ENCODE measurements at places on chromosomes 3 and 15. TPM values are rescaled to one million over a fixed set of nuclear protein-coding genes. Genes with fewer than 3 reads are reported as not detected.
A peak's percentile ranks its signal among the peaks of the same experiment; 100 is the strongest.

CCR8 gene
- not detected for polyA plus RNA-seq

C3orf62 gene
- polyA plus RNA-seq, result 2.8 TPM

ASB7 gene
- 8.5 TPM for polyA plus RNA-seq

GRCh38 chr3:188624384-188624783 is 470.4 kb downstream of the LPP start:
- H3K27me3 ChIP-seq, result no peaks in the 10 kb centered on the region
- no peak overlapping the region for H3K27ac ChIP-seq
- H3K36me3 ChIP-seq, result no peaks in the 10 kb centered on the region
- no peak for DNase-seq
- no peaks in the 10 kb centered on the region for H3K4me1 ChIP-seq

ACKR4 gene
- 1.2 TPM for polyA plus RNA-seq

DNA sequence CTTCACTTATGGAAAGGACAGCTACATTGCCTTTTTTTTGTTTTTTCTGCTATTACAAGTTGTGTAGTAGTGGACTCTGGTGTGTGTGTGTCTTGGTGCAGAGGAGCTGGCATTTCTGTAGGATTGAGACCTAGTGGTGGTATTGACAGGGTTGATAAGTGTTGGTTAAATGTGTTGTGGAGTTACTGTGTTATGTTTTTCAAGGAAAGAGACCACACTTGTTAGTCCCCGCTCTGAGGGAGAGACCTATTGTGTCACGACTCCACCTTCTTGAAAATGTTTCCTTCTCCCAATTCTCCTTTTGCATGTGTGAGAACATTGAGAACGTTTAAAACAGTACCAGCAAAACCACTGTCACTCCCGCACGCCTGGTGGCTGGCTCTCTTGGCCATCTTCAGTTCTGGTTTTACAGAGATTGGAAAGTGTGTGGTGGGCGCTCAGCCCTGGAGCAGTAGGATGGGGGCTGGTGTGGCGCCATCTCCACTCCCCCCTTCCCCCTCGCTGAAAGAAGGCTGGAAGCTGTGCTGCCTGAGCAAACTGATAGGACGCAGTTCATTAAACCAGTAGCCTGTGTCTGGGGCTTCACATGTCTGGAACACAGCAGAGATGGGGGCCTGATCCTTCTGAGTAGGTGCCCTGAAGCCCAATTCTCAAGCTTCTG is 5.5 kb downstream of the KLF13 start:
- H3K4me3 ChIP-seq, result no peak overlapping the region
- no peak overlapping the region for H3K27ac ChIP-seq
- H3K27me3 ChIP-seq, result no peaks in the 10 kb centered on the region
- DNase-seq, result no peak
- no peaks in the 10 kb centered on the region for H3K36me3 ChIP-seq
- peaks cover 16% of the 10 kb centered on the region for H3K4me1 ChIP-seq

DNA sequence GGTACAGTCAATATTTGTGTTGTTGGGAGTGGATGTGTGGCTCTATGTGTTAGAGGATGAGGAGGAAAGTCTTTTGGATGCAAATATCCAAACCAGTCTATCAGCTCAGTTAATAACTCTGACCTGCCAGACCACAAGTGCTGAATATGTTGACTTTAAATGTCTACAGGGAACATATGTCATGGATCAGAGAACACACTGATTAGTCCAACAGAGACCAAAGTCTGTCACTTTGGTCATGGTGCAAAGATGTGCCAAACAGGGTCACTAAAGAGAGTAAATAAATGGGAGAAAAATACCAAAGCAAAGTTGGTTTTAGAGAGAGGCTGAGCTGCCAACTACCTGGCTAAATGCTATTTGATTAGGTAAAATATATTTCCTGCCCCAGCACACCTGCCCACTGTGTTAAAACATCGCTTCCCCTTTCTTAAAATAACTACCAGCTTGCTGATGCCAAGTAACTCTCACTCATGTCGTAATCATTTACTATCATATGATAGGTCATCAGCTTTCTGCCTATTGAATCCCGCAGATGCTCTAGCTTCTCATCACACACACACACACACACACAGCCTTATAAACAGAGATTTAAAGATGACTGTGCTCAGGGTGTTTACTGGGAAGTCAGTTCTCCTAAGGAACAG is 173.3 kb downstream of the PDZRN3 start:
- no peaks in the 10 kb centered on the region for H3K36me3 ChIP-seq
- no peak for DNase-seq
- peak overlapping the region; percentile 19 for H3K27ac ChIP-seq
- no peaks in the 10 kb centered on the region for H3K27me3 ChIP-seq
- peaks cover 19% of the 10 kb centered on the region for H3K4me1 ChIP-seq

ZNF80 gene
- polyA plus RNA-seq, result not detected

GRCh38 chr3:189272500-189273119 is 100.8 kb downstream of the TPRG1 start:
- peak; percentile 16 for DNase-seq
- H3K4me1 ChIP-seq, result peaks cover 4% of the 10 kb centered on the region
- no peak overlapping the region for H3K27ac ChIP-seq
- no peaks in the 10 kb centered on the region for H3K27me3 ChIP-seq

GOLGA6L4 gene
- 3.3 TPM for polyA plus RNA-seq

GABRR3 gene
- polyA plus RNA-seq, result not detected

STRIT1 gene
- polyA plus RNA-seq, result not detected

GRCh38 chr3:157611536-157612076 is 108.4 kb upstream of the VEPH1 start:
- no peaks in the 10 kb centered on the region for H3K4me1 ChIP-seq
- DNase-seq, result no peak
- no peaks in the 10 kb centered on the region for H3K36me3 ChIP-seq
- no peaks in the 10 kb centered on the region for H3K27me3 ChIP-seq
- no peak overlapping the region for H3K4me3 ChIP-seq

GRCh38 chr3:152405915-152406802 is 137.4 kb downstream of the MBNL1 start:
- peaks cover 27% of the 10 kb centered on the region for H3K4me1 ChIP-seq
- no peak overlapping the region for H3K4me3 ChIP-seq
- peak overlapping the region; percentile 59 for H3K27ac ChIP-seq
- H3K36me3 ChIP-seq, result no peaks in the 10 kb centered on the region
- no peaks in the 10 kb centered on the region for H3K27me3 ChIP-seq

HIGD1A gene
- polyA plus RNA-seq, result 218 TPM

GRCh38 chr3:6733699-6734394 is 127.1 kb upstream of the GRM7 start:
- DNase-seq, result no peak
- H3K27me3 ChIP-seq, result no peaks in the 10 kb centered on the region
- no peaks in the 10 kb centered on the region for H3K36me3 ChIP-seq
- no peak overlapping the region for H3K27ac ChIP-seq

GRCh38 chr3:177379045-177379444 is 181.8 kb upstream of the TBL1XR1 start:
- no peak overlapping the region for H3K27ac ChIP-seq
- no peak overlapping the region for H3K4me3 ChIP-seq

GRCh38 chr3:180073561-180073960 is 36.8 kb upstream of the PEX5L start:
- DNase-seq, result no peak
- H3K36me3 ChIP-seq, result no peaks in the 10 kb centered on the region
- H3K27me3 ChIP-seq, result no peaks in the 10 kb centered on the region
- no peak overlapping the region for H3K27ac ChIP-seq
- no peak overlapping the region for H3K4me3 ChIP-seq

DNA sequence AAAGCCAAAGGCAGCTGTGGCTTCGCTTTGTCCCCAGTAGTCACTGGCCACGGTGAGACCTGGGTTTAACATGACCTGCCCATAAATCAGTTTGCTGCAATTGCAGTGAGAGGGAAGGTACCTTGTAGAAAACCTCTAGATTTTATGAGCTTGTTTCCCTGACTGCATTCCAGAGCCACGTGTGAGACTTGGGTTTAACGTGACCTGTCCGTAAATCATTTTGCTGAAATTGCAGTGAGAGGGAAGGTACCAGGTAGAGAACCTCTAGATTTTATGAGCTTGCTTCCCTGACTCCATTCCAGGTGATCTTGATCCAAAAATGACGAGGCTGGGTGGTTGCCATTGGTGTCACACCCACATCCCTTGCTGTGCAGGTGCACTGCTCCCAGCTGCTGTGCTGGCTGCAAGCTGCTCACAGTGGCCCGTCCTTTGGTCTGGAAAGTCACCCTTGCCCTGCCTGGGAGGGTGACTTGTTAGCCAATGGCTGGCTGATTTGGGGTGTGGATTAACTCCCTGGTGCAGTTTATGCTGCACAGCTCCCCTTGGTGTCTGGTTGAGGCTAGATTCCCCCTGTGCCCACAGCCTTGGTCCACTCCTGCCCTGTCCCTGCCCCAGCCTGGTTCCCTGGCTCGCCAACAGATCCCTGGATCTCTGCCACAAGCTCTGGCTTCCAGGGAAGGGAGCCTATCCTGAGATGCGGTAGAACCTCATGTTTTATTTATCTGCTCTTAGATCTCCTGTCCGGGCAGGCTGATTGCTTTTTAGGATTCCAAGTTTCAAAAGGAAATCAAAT is 192.7 kb upstream of the CTDSPL start:
- H3K27ac ChIP-seq, result no peak overlapping the region
- peaks cover 27% of the 10 kb centered on the region for H3K4me1 ChIP-seq
- H3K36me3 ChIP-seq, result no peaks in the 10 kb centered on the region
- no peak for DNase-seq

DNA sequence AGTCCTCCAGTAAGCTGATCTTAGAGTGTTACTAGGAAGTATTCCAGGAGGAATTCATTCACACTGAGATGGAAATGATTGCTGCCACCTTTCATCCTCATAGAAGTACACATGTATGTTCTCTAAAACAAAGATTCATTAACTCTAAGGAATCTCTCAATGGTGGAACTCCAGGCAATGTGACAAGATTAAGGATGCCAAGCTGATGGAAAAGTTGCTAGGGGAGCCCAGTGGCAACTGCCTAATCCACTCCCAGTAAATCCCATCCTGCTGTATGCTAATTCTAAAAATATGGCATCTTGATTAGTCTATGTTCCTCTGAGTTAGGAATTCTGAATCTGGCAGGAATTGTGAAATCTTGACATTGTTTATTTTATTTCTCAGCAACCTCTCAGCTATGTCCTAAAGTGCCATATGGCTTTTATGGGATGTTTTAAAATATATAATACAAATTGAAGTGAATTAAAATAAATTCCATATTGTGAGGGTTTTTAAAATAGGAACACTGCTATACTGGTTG is 210.0 kb upstream of the TRIM42 start:
- no peaks in the 10 kb centered on the region for H3K36me3 ChIP-seq
- no peak for DNase-seq
- peak overlapping the region; percentile 80 for H3K27ac ChIP-seq
- no peak overlapping the region for H3K4me3 ChIP-seq
- H3K27me3 ChIP-seq, result no peaks in the 10 kb centered on the region

LMAN1L gene
- not detected for polyA plus RNA-seq

CCR2 gene
- polyA plus RNA-seq, result not detected

DNA sequence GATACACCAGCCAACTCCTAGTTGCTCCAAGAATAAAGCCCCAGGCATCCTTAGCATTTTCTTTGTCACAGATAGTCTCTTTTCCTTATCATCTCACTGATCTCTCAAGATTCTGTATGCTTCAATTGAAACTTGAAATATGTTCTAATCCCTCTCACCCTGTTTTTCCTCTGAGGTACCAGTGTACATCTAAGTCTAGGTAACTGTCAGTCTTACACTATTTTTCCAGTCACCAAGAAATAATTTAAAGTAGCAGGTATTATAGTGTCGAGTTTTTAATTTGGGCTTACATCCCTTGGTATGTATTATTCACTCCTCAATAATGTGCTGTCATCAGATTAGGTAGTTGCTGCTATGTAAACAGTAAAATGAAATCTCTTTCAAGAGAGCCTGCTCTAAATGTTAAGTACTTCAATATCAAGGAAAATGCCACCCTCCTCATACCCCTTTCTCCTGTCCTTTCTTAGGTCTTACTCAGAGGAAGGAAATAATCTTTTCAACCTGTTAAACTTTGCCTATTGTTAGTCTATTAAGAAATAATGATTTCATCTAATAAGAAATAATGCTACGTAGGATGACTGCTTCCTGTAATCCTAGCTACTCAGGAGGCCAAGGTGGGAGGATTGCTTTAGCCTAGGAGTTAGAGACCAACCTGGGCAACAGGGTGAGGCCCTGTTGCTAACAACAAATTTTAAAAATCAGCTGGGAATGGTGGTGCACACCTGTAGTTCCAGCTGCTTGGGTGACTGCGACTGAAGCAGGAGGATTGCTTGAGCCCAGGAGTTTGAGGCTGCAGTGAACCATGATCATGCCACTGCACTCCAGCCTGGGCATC is 39.8 kb downstream of the TSC22D2 start:
- H3K4me3 ChIP-seq, result no peak overlapping the region
- H3K27ac ChIP-seq, result no peak overlapping the region
- peaks cover 17% of the 10 kb centered on the region for H3K4me1 ChIP-seq
- no peaks in the 10 kb centered on the region for H3K36me3 ChIP-seq
- H3K27me3 ChIP-seq, result no peaks in the 10 kb centered on the region

DNA sequence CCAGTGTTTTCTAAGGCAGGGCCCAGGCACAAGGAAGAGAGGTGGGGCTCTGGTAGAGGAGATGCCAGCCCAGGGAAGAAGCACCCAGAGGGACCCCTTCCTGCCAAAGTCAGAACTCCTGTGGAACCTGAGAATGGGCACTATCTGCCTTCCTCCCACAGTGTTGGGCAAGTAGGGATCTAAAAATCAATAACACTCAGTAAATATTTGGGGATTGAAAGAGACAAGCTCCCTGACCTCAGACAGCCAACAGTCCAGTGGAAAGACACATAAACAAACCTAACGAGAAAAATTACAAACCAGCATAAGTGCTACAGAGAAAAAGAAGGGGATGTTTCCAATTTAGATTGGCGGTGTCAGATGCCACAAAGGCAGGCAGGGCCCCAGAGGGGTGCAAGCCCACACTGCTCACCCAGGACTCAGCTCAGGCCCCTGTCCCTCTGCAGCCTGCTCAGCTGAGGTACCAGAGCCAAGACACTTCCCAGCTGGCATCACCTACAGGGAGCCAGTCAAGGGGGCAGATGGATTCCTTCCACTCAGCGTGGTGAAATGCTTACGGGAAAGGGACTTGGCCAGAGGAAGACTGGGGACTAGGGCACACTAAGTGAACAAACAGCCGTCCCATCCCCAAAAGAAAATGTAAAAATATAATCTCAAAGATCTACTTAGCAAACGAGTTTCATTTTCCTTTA is 15.9 kb downstream of the ADCY5 start:
- H3K36me3 ChIP-seq, result no peaks in the 10 kb centered on the region
- peaks cover 4% of the 10 kb centered on the region for H3K27me3 ChIP-seq
- no peak for DNase-seq
- H3K27ac ChIP-seq, result no peak overlapping the region
- H3K4me1 ChIP-seq, result peaks cover 15% of the 10 kb centered on the region
- H3K4me3 ChIP-seq, result no peak overlapping the region

DNA sequence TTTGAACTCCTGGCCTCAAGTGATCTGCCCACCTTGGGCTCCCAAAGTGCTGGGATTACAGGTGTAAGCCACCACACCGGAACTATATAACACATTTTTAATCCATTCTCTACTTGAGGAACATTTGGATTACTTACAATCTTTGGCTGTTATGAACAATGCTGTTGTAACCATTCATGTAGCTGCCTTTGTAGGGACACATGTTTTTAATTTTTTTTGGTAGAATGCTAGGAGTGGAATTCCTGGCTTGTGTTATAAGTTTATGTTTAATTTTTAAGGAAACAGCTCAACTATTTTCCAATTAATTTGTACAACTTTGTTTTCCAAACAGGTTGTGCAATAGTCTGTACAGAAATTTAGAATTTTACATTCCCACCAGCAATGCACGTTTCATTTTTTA is 51.7 kb downstream of the GPR149 start:
- H3K27me3 ChIP-seq, result no peaks in the 10 kb centered on the region
- no peaks in the 10 kb centered on the region for H3K4me1 ChIP-seq
- H3K27ac ChIP-seq, result no peak overlapping the region
- no peak overlapping the region for H3K4me3 ChIP-seq
- H3K36me3 ChIP-seq, result no peaks in the 10 kb centered on the region

SKOR1 gene
- 0.52 TPM for polyA plus RNA-seq

Data from hepatocyte (in vitro differentiated cells).